Adrenal gland (tissue), 19 donors: ENCODE measurements at places on chromosomes 2 and 18. TPM values are rescaled to one million over a fixed set of nuclear protein-coding genes. Genes with fewer than 3 reads are reported as not detected.

Gene TDRD15
- not detected for total RNA-seq

Gene RUFY4
- 0.80 TPM for total RNA-seq

Gene CNNM4
- 4.4 TPM for total RNA-seq

Gene PDE1A
- total RNA-seq, result 8.4 TPM

Gene NAGK
- 82.8 TPM for total RNA-seq

Gene CDKL4
- 1.3 TPM for total RNA-seq

Gene RAPH1
- 41.1 TPM for total RNA-seq

Gene EGR4
- total RNA-seq, result not detected

Gene CEBPZOS
- 28.6 TPM for total RNA-seq

Gene DPYSL5
- not detected for total RNA-seq

Gene FMNL2
- total RNA-seq, result 41.4 TPM
